Glutamatergic neuron (in vitro differentiated cells): ENCODE measurements at places on chromosomes 13 and 19. TPM values are rescaled to one million over a fixed set of nuclear protein-coding genes. Genes with fewer than 3 reads are reported as not detected.

DNA sequence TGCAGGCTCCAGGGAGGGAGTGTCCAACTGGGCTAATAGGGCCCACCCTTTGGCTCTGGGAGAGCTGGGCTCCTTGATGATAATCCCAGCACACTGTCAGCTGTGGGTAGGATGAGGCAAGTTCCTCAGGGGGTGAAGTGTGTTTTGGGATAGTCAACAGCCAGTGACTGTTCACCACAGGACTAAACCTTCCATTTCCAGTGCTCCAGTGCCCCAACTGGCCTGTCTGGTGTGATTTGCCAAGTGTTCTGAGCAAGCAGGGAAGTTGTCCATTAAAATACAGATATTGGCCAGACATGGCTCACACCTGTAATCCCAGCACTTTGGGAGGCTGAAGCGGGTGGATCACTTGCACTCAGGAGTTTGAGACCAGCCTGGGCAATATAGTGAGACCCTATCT is 150.9 kb downstream of the TM9SF2 start:
- no peak overlapping the region for H3K27ac ChIP-seq
- no peak for DNase-seq
- H3K27me3 ChIP-seq: no peaks in the 10 kb centered on the region

Gene SULT2A1
- not detected for total RNA-seq

- peak; percentile 16 for DNase-seq
- no peak overlapping the region for H3K27ac ChIP-seq
- H3K27me3 ChIP-seq: peaks cover 15% of the 10 kb centered on the region
- H3K4me1 ChIP-seq: peaks cover 3% of the 10 kb centered on the region
These were observed 17.5 kb downstream of the ATP8B3 start for GRCh38 chr19:1794424-1795172.

- H3K27me3 ChIP-seq: no peaks in the 10 kb centered on the region
- no peak for DNase-seq
- H3K27ac ChIP-seq: no peak overlapping the region
- no peaks in the 10 kb centered on the region for H3K4me1 ChIP-seq
- H3K4me3 ChIP-seq: no peak overlapping the region
These were observed 9.2 kb upstream of the SULT2A1 start for GRCh38 chr19:47895165-47895782.

DNA sequence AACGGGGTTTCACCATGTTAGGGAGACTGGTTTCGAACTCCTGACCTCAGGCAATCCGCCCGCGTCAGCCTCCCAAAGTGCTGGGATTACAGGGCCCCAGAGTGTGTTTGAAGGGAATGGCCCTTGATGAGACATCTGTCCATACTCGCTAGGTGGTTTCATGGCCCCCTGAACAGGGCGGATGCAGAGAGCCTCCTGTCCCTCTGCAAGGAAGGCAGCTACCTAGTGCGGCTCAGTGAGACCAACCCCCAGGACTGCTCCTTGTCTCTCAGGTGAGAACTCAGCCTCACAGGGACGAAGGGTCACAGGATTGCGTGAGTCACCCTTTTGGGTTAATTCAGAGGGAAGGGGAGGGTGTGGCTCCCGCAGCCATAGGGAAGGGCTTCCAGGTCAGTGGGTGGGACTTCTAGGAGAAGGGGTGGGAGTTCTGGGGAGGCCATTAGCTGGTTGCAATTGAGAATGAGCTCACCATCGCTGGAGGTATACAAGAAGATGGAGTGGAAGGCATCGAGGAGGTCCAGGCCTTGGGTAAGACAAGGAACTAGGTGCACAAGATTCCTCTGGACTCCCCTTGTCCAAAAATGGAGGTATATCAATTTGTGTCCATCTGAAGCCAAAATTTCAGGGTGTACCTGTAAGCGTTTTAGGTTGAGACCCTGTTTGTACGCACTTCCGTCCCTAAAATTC is 9.2 kb downstream of the SHD start:
- H3K4me3 ChIP-seq: no peak overlapping the region
- DNase-seq: no peak
- no peak overlapping the region for H3K27ac ChIP-seq
- H3K27me3 ChIP-seq: peaks cover 4% of the 10 kb centered on the region

GRCh38 chr19:16612636-16613035 is 15.4 kb downstream of the MED26 start:
- peaks cover 9% of the 10 kb centered on the region for H3K27me3 ChIP-seq
- H3K36me3 ChIP-seq: no peaks in the 10 kb centered on the region
- no peak overlapping the region for H3K27ac ChIP-seq
- no peak for DNase-seq
- peaks cover 15% of the 10 kb centered on the region for H3K4me1 ChIP-seq

- no peak overlapping the region for H3K27ac ChIP-seq
- H3K4me3 ChIP-seq: no peak overlapping the region
- peaks cover 11% of the 10 kb centered on the region for H3K36me3 ChIP-seq
- no peaks in the 10 kb centered on the region for H3K4me1 ChIP-seq
- no peak for DNase-seq
These were observed 36.8 kb downstream of the UFM1 start for GRCh38 chr13:38386421-38386820.

DNA sequence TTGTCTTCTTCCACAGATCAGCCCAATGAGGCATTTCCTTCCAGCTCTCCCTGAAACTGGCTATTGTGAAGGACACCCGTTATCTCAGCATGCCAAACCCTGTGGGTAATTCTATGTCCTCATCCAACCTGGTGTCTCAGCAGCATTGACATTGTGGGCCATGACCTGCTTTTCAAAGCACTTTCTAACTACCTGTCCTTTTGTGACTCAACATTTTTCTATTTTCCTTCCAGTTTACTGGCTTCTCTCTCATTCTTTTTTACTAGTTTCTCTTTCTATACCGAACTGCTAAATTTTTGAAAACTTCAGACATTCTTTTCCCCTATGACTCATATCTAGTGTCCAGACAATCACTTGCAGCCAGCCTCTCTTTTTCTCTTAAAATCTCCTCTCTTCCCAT is 136.4 kb upstream of the HTR2A start:
- H3K4me3 ChIP-seq: no peak overlapping the region
- no peaks in the 10 kb centered on the region for H3K27me3 ChIP-seq
- no peak for DNase-seq
- H3K27ac ChIP-seq: no peak overlapping the region
- no peaks in the 10 kb centered on the region for H3K36me3 ChIP-seq

Gene FAM124A
- total RNA-seq: 3.7 TPM

GRCh38 chr19:409516-410242 is 732 bp upstream of the C2CD4C start:
- peak; percentile 30 for DNase-seq
- peak overlapping the region; percentile 90 for H3K4me3 ChIP-seq
- H3K27me3 ChIP-seq: peaks cover 13% of the 10 kb centered on the region
- no peaks in the 10 kb centered on the region for H3K36me3 ChIP-seq
- peaks cover 5% of the 10 kb centered on the region for H3K4me1 ChIP-seq

GRCh38 chr19:555474-555808 is 11.6 kb downstream of the GZMM start:
- H3K4me3 ChIP-seq: no peak overlapping the region
- no peaks in the 10 kb centered on the region for H3K36me3 ChIP-seq
- H3K27me3 ChIP-seq: peaks cover 3% of the 10 kb centered on the region
- no peak for DNase-seq

- H3K36me3 ChIP-seq: no peaks in the 10 kb centered on the region
- H3K4me3 ChIP-seq: peak overlapping the region; percentile 6
- peaks cover 6% of the 10 kb centered on the region for H3K4me1 ChIP-seq
- no peaks in the 10 kb centered on the region for H3K27me3 ChIP-seq
- peak overlapping the region; percentile 80 for H3K27ac ChIP-seq
These were observed 158.2 kb downstream of the NALCN start for GRCh38 chr13:101258071-101258470.

- no peak overlapping the region for H3K4me3 ChIP-seq
- no peaks in the 10 kb centered on the region for H3K27me3 ChIP-seq
- DNase-seq: no peak
- H3K27ac ChIP-seq: no peak overlapping the region
- peaks cover 8% of the 10 kb centered on the region for H3K4me1 ChIP-seq
- no peaks in the 10 kb centered on the region for H3K36me3 ChIP-seq
These were observed 443.9 kb downstream of the FGF9 start for GRCh38 chr13:22114630-22115311.

Gene ERICH6B
- not detected for total RNA-seq

GRCh38 chr19:48636859-48637448 is at the start of gene DBP:
Gene DBP, minus strand, starts transcription at chr19:48637379. Its CDS starts 385 bp downstream, at chr19:48636994.
- peaks cover 20% of the 10 kb centered on the region for H3K27me3 ChIP-seq
- peak within 1 kb of the TSS; percentile 90 for H3K27ac ChIP-seq
- H3K4me1 ChIP-seq: peaks cover 13% of the 10 kb centered on the region
- peak; percentile 55 for DNase-seq
- H3K4me3 ChIP-seq: peak within 1 kb of the TSS; percentile 86
- peaks cover 4% of the 10 kb centered on the region for H3K36me3 ChIP-seq

Gene PCSK4
- total RNA-seq: 21.2 TPM

GRCh38 chr13:46492946-46493345 is 60.0 kb upstream of the LRCH1 start:
- no peak overlapping the region for H3K27ac ChIP-seq
- H3K4me1 ChIP-seq: no peaks in the 10 kb centered on the region
- H3K27me3 ChIP-seq: no peaks in the 10 kb centered on the region
- no peaks in the 10 kb centered on the region for H3K36me3 ChIP-seq
- no peak for DNase-seq
- H3K4me3 ChIP-seq: no peak overlapping the region

GRCh38 chr13:29484236-29484635 is 111.3 kb downstream of the SLC7A1 start:
- H3K4me1 ChIP-seq: peaks cover 11% of the 10 kb centered on the region
- no peak overlapping the region for H3K4me3 ChIP-seq
- DNase-seq: peak; percentile 43
- H3K36me3 ChIP-seq: peaks cover 8% of the 10 kb centered on the region
- H3K27me3 ChIP-seq: peaks cover 3% of the 10 kb centered on the region

DNA sequence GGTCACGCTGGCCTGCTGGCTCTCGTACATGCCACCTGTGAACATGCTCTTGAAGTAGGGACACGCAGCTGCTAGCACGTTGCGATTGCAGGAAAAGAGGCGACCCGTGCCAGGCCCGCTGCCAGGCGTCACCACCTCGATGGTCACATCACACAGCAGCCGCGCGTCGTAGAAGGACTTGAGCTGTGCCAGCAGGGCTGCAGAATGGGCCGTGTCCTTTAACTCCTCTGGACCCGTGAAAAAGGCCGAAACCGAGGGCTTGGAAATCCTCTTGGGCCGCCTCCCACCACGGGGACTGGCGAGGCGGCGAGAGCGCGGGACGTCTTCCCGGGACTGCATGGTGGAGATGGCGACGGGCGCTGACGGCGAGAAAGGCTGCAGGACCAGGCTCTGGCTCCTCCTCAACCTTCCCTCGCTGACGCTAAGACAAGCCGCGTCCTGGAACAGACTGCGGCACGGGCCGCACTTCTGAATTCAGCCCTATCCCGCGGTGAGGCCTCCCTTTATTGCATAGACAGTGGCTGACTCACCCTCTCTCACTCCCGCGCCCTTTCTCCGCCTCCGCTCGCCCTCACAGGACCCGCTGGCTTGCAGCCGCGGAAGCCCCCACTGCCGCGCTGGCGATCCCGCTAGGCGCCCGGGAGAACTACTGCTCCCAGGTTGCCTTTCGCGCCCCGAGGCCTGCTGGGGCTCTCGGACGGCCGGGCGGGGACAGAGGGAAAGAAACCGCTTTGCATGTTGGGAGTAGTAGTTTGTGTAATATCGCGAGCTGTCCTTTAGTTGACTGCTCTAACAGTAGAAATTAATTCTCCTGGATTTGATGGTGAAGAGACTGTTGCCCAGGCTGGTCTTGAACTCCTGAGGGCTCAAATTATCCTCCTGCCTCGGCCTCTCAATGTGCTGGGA is at the start of gene KBTBD7:
Gene KBTBD7, minus strand, starts transcription at position 651 of the 906 bp plus-strand sequence. Its CDS starts 312 bp downstream, at position 339.
- peaks cover 8% of the 10 kb centered on the region for H3K4me1 ChIP-seq
- peaks cover 7% of the 10 kb centered on the region for H3K27me3 ChIP-seq
- H3K4me3 ChIP-seq: peak within 1 kb of the TSS; percentile 93
- DNase-seq: peak; percentile 97
- no peaks in the 10 kb centered on the region for H3K36me3 ChIP-seq

Gene SIGLECL1
- total RNA-seq: not detected

DNA sequence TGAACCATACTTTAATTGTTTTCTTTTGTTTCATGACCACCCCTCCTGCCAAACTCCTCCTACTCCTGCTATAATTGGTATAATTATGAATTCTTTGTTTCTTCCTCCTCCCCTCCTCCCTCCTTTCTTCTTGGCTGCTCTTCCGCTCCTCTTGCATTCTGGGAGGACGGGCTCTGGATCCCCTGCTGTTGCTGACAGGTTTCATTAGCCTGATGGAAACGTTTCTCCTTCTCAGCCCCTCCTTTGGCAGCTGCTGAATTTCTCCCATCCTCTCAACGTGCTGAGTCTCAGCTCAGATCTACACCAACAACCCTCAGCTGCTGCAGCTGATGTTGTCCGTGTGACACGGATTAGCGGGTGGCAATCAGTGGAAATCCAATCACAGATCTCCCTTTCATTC is 97.1 kb upstream of the UBAC2 start:
- H3K4me3 ChIP-seq: no peak overlapping the region
- H3K36me3 ChIP-seq: no peaks in the 10 kb centered on the region
- peak overlapping the region; percentile 2 for H3K27ac ChIP-seq
- no peaks in the 10 kb centered on the region for H3K27me3 ChIP-seq

- no peaks in the 10 kb centered on the region for H3K36me3 ChIP-seq
- H3K4me1 ChIP-seq: peaks cover 29% of the 10 kb centered on the region
- H3K27me3 ChIP-seq: no peaks in the 10 kb centered on the region
- H3K4me3 ChIP-seq: no peak overlapping the region
- DNase-seq: no peak
These were observed 277.2 kb downstream of the NALCN start for GRCh38 chr13:101139081-101139480.

Gene SBK2
- total RNA-seq: 0.42 TPM

DNA sequence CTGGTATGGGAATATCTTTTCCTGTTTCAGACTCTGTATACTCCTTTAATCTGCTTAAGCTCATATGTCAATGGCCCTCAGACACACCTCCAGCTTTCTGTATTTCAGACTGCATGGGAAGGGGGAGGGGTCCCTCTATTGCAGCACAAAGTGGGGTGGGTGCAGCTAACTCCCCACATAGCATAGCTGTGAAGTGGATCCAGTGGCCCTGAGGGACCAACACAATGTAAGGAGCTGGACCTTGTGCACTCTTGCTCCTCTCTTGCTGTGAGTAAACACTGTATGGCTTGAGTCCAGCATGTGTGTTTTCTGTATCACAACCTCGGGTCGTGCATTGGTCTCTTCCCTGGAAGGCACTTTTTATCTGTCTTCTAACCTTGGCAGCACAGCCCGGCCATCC is 669.9 kb downstream of the PCDH9 start:
- no peak for DNase-seq
- H3K4me1 ChIP-seq: no peaks in the 10 kb centered on the region
- no peak overlapping the region for H3K27ac ChIP-seq
- no peak overlapping the region for H3K4me3 ChIP-seq
- peaks cover 2% of the 10 kb centered on the region for H3K27me3 ChIP-seq

Gene CLASRP
- 127 TPM for total RNA-seq

- DNase-seq: peak; percentile 72
- peak overlapping the region; percentile 74 for H3K4me3 ChIP-seq
- H3K27ac ChIP-seq: peak overlapping the region; percentile 69
- peaks cover 57% of the 10 kb centered on the region for H3K4me1 ChIP-seq
- peaks cover 16% of the 10 kb centered on the region for H3K36me3 ChIP-seq
- H3K27me3 ChIP-seq: peaks cover 12% of the 10 kb centered on the region
These were observed 53.4 kb downstream of the TSSK6 start for GRCh38 chr19:19461671-19462622.

Gene ZNF85
- total RNA-seq: 32.2 TPM

Gene ADGRE3
- total RNA-seq: not detected
